CD8-positive, alpha-beta T cell (primary cell): ENCODE measurements at places on chromosomes 16 and 17.

DNA sequence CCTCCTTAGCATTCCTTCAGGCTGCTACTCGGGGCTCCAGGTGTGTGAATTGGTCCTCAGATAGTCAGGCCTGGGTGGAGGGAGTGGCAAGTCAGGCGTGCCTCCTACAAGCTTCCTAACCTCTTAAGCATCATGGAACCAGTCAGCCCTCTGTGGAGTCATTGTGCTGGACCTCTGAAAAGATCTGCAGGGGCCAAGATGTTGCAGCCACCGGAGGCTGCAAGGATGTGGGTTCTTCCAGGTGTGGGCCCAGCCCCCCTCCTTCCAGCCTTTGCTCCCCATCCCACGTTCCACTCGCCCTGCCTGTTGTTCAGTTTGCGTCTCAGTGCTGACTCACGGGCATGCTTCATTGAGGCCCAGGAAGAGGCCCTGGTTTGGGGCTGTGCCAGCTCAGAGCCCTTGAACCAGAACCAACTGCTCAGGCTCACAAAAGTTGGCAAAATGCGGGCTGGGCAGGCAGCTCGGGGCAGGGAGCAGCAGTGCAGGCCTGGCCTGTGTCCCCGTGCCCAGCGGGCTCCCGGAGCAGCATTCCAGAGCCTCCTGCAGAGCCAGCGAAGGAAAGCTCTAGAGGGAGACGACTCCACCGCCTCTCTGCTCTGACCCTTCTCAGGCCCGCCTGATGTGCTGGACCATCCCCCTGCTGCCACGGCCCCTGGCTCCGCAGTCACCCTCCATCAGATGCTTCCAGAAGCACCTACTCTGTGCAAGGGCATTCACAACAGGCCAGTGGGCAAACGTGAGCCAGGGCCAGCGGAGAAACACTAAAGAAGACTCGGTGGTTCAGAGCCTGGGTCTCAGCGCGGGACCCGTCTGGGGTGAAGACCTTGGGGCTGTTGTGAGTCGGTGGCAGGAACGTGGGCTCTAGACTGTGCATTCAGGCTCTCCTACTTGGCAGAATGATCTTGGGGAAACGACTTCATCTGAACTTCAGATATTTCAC is 7.5 kb downstream of the LDHD start:
- DNase-seq: no peak

GRCh38 chr16:49020436-49020835 is 261.2 kb downstream of the CBLN1 start:
- no peak for DNase-seq

DNA sequence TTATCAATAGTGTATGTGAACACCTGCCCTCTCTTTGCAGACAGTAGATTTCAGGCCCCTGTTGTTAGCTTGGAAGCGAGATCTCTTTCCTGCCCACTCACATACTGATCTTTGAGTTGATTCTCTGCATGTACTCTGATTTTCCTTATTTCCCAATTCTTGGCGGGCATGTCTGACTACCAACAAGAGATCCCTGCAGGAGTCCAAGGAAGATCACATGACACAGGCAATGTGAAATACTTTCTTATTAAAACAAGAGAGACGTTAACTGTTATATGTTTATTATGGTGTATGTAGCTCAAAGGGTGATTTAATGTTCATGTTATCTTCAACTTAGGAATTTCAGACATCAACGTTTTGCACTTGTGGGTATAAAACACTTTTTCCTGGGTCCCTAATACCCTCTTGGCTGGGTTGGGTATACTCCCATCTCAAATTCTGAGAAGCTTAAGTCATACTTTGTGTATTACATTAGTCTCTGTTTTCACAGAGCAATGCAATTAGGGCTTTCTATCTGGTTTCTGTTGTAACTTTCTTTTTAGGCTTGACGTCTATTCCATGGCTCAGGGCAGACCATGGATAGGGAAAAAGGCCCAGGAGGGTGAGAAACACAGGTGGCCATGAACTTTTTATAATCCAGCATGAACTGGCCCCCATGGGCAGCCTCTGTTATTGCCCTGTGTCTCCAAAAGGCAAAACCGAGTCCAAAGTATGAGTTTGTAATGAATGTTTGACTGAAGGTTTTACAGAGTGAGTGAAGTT is 32.2 kb downstream of the HSD17B2 start:
- DNase-seq: no peak

DNA sequence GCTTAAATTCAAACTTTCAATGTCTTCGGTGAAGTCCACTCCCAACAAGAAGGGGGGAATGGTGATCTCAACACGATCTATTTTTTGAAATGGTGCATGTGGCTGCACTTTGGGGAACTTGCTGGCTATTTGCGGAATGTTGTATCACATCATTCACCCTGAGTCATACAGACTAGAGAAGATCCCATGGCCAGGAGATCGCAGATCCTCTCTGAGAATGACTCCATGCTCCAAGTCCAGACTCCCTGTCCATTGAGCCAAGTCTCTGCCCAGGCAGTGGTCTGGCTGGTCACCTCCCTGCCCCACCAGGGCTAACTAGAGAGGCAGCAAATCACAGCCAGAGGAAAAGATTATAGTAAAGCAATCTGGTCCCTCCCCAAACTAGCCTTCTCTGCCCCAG is 120.6 kb downstream of the XYLT1 start:
- DNase-seq: no peak

- no peak for DNase-seq
These were observed 9.2 kb downstream of the SEZ6 start for GRCh38 chr17:28996554-28997096.

GRCh38 chr16:30541502-30542329 is 7.1 kb upstream of the ZNF747 start:
- DNase-seq: no peak

- no peak for DNase-seq
These were observed 7.6 kb upstream of the ALOX15B start for GRCh38 chr17:8031261-8031661.

GRCh38 chr17:4035081-4035680 is 70.9 kb upstream of the ATP2A3 start:
- DNase-seq: no peak

DNA sequence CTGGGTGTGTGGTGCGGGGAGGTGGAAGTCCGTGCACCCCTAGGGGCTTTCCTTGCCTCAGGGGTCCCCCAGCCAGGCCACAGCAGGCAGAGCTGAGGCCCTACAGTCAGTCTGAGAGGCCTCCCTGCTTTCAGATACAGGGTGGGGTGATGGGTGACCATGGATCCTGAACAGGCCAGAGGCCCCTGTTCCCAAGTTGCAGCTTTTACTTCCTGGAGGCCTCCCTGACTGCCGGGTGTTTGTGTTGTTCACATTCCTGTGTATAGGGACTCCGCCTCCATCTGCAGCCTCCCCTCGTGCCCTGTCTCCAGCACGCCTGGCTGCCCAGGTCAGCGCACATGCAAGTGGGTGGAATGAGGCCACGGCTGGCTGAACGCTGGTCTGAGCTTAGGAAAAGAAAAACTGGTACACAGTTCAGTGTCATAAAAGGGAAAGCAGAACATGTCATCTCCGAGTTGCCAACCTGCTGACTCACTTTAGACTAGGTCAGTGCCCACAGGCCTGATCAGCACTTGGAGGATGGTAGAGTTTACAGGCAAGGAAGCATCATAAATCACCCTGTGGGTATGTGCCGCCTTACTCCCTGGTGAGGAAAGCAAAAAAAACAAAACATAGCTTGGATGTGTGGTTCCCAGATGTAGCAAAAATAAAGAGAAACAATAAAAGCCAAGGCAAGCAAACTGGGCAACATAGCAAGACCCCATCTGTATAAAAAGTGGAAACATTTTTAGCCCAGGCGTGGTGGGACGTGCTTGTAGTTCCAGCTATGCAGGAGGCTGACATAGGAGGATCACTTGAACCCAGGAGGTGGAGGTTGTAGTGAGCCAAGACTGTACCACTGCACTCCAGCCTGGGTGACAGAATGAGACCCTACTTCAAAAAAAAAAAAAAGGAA is 6.2 kb upstream of the SLC7A6 start:
- DNase-seq: no peak

- no peak for DNase-seq
These were observed 488.6 kb downstream of the HAPSTR1 start for GRCh38 chr16:9580025-9580424.

DNA sequence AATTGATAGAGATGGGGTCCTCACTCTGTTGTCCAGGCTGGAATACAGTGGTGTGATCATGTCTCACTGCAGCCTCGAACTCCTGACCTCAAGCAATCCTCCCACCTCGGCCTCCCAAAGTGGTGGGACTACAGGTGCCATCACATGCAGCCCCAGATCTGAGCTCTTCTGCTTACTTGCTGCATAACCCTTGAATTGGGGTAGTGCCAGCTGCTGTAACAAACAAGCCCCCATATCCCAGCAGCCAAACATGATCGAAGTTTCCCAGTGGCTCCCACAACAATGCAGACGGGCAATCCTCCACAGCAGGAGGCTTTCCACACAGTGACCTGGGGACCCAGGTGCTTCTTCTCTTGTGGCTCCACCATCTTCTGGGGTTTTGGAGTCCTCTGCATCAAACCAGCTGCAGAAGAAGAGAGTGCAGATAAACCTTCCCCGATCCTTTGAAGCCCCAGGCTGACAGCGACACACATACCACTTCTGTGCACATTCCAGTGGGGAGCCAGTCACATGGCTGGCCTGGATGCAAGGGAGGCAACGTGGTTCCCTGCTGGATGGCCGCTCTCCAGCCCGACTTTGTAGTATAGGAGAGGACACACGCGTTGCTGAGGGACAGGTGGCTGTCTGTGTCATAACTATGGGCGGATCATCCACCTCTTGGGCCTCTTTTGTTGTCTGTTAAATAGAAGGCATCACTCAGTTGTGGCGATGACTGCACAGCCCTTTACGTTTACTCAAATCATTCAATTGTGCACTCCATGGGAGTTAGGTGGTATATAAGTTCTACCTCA is 16.7 kb downstream of the SBK1 start:
- peak; percentile 46 for DNase-seq

DNA sequence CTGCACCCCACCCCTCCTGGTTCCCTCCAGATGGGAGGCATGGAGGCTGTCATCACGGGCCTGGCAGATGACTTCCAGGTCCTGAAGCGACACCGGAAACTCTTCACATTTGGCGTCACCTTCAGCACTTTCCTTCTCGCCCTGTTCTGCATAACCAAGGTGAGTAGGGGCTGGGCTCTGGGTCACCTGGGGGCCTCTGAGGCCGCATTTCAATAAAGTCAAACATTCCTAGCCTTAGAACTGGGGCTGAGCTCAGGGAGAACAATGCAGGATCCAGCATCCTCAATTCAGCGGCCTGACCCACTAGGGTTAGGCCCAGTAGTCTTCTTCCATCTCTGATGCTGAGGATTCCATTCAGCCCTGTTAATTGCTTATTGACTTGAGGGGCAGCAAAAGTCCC is 42.1 kb downstream of the SLC6A2 start:
- no peak for DNase-seq

- DNase-seq: no peak
These were observed 5.3 kb upstream of the NPIPB7 start for GRCh38 chr16:28477311-28477920.

DNA sequence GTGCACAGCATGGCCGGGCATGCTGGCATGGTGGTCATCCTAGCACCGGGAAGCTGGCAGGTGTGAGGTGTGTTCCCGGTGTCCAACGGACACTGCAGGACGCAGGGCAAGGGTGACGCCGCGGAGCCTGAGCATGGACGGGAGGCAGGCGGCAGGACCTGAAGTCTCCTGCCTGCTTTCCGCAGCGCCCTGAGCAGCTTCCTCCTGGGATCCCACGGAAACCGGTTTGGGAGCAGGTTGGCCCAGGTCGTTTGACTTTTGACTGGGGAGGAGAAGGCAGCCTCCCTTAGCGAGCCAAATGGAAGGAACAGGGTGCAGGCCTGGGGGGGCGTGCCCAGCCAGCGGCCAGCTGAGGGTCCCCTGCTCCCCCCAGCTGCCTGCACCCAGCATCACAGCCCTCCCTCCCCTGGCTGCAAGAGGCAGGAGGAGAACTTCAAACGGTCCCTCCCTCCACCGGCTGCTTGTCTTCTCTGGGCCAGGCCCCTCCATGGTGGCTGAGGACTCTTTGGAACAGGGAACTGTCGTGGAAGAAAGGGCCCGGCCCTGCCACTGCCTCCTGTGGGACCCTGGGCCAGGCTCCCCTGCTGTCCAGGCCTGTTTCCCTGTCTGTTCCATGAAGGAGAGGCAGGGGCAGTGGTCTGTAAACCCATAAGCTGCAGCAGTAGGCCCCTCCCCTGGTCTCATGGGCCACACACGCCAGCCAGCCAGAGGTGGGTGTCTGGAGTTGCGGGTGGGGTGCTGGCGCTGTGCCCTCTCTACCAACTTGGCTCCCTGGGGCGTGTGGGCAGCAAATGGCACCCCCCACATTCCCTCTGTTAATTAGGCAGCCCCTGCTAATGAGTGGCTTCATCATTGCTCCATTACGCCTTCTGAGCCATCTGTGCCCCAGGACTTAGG is 7.8 kb upstream of the ADGRG1 start:
- DNase-seq: no peak

DNA sequence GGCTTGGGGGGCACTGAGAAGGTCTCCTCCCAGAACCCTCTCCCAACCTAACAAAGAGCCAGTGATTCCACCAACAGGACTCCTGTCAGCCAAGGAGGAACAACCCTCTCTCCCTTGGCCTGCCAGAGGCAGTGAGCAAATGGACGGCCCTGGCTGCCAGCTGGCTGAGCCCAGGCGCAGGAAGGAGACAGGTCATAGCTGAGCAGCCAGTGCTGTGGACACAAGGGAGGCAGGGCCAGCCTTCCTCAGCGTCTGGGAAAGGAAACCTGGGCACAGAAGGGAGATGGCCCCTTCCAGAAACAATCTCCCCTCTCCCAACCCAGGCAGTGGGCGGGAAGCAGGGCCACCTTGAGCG is 2.1 kb downstream of the MPO start:
- no peak for DNase-seq

DNA sequence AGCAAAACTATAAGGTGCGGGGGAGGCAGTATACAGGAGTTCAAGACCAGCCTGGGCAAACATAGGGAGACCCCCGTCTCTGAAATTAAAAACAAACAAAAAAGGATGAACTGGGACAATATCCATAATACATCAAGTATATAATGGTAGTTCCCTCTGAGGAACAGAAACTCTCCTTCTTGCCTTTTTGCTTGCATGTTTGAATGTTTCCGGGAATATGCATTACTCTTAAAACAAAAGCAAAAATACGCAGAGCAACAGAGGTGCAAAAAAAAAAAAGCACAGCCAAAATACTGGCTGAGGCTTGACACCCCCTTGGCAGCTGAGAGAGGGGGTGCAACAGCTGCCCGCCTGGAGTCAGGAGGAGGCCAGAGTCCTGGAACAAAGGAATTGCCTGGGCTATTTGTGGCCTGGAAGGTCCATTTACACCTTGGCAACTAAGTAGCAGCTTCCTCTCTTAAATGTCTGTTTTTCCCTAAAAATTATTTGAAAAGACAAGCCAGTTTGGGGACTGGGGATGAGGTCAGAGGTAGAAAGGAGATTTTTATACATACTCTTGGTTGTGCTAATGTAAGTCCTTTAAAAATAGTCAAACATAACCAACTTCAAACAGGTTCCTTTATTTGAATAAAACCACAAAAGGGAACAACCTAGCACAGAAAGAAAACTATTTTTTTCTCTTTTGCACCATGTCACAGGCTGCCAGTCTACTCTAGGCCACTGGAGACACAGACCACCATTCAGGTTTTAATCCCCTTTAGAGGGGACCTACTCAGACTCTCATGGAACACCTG is 19.5 kb downstream of the USP7 start:
- no peak for DNase-seq

DNA sequence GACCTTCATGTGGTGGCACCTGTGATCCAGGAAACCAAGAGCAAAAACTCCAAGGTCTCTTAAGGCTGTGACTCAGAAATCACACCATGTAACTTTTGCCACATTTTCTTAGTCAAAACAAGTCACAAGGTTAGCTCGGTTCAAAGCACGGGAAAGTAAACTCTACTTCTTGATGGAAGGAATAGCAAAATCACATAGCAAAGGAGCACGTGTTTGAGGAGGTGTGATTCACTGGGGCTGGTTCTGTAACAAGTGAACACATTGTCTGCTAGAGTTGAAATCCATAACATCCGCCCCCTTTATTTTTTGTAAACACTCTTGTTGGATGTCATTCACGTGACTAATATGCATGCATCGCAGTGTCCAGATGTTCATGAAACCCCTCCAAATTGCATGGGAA is 415.0 kb upstream of the MAF start:
- DNase-seq: no peak
